ENCODE measurements at places on chromosomes 5 and 9.

GRCh38 chr9:90169490-90169889 lies 473.1 kb downstream of the DIRAS2 start:
- no peak for DNase-seq

DNA sequence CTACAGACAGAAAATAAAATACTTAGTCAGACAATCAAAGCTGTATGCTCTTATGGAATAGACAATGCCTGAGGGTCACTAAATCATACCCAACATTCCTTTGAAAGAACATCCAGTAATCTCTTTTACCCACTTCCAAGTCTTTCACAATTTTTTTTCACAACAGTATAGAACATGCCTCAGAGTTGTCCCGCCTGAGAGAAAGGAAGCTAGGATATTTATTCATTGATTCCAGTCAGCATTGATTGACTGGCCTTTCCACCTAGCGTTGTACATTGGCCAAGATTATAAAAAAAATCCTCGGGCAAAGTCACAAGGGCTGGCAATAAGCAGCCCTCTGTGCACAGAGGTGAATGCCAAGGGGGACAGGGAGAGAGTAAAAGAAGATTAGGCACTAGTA lies 318.1 kb upstream of the PIK3R1 start:
- DNase-seq: no peak

- DNase-seq: no peak
Observed at GRCh38 chr9:10674586-10674985, 61.8 kb upstream of the PTPRD start.

DNA sequence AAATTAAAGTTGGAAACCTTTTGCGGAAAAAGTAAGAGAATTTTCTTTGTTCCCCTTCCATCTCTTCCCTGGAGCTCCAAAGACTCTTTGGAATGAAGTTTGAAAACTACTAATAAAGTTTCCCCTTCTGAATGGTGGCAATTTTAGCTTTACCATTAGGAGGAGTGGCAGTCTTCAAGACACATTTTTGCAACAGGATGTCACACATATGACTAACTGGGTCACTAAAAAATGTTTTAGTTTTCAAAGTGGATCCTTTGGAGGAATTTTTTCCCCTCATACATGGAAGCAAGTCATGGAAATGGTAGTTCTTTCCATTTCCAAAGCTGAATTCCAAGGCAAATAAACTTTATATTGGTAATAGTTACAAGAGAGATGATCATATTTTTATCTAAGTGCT lies 15.6 kb downstream of the FBXO4 start:
- DNase-seq: no peak

DNA sequence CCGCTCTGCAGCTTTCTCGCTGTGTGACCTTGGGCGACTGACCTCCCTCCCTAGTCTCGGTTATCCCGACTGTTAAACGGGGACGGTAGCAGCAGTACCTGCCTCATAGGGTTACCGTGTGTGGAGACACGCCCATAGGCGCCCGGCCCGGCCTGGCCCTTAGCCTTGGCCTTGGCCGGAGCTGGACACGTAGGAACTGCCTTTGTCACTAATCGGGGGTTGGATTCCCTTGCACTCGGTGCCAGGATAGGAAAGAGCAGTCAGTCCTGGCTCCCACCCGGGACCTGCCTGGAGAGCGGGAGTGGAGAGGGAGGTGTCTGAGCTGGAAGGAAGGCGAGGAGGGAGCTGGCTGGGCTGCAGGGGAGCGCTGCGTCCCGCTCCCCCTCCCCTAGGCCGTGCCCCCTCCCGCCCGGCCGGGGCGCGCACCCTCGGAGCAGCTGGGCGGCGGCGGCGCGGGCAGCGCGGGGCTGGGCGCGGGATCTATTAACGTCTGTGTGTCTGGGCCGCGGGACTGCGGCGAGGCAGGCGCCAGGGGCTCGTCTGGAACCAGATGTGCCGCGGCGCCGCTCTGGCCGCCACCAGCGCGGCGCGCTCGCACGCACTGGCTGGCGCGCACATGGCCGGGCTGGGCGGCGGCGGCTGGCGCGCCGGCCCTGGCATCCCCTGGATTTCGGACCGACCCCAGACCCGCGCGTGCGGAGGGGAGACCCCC lies 31.7 kb downstream of the PRRX2 start:
- peak; percentile 17 for DNase-seq

DNA sequence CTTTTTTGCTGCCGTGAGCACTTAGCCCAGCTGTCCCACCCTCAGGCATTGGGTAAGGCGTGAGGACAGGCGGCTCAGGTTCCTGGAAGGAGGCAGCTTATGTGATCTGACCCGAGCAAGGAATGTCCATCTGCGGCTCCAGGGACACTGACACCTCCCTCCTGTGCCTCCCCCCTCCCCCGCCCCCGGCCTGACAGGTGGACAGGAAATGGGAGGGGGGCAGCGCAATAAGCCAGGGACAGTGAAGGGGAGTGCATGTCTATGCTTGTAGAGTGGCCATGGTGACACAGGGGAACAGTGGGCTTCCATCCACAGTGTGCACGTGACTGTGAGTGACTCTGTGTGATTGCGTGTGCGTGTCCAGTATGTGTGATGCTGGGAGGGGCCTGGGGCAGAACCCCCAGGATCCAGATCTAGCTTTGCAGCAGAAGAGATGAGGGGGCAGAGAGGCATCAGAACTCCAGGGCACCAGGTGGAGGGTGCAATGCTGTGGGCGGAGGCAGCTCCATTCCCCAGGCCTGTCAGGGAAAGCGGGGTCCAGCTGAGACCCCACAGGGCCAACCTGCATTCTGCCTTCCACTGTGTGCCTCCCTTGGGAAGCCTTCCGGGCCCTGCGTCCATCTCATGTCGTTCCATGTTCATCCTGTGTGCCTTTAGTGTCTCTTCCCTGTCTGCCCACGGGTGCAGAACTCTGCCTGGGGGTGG lies 30.5 kb downstream of the CNTFR start:
- DNase-seq: no peak

GRCh38 chr5:37776826-37777225 lies 63.0 kb downstream of the GDNF start:
- no peak for DNase-seq

- no peak for DNase-seq
Observed at GRCh38 chr5:42840269-42840668, 28.6 kb upstream of the SELENOP start.

DNA sequence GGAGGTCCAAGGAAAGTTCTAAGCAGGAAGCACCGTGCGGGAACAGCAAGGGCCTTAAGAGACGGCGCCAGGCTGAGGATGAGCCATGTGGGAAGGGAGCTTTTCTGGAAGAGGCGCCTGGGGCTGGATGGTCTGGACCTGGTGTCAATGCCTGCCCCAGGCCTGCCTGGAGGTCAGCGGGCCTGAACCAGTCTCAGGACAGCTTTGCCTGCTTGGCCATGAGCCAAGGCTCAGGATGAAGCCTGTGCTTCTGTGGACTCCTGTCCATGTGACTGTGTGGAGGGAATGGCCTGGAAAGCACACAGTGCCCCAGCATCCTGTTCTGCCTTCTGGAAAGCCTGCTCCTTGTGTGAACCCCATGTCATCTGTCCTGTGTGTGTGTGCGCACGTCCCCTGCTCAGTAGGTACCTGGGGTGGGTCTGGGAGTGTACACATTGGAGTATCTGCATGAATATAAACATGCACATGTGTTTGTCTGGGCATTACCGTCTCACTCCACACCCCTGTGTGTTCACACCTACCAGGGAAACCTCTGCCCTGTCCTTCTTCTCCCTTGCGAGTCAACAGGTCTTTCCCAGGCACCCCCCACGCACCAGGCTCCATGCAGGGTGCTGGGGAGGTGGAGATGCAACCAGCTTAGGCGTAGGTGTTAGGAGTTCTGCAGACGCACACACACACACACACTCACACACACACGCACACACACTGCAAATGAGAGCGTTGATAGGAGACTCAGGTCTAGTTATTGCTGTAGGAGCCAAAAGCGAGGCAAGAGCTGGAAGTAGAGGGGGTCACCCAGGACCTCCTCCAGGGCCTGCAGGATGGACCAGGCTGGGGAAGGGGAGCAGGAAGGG lies 24.8 kb downstream of the DAB2IP start:
- no peak for DNase-seq

GRCh38 chr5:176541338-176542134 lies 4.3 kb upstream of the RNF44 start:
- peak; percentile 68 for DNase-seq

GRCh38 chr5:151018846-151019245 lies 1.5 kb upstream of the GPX3 start:
- no peak for DNase-seq

DNA sequence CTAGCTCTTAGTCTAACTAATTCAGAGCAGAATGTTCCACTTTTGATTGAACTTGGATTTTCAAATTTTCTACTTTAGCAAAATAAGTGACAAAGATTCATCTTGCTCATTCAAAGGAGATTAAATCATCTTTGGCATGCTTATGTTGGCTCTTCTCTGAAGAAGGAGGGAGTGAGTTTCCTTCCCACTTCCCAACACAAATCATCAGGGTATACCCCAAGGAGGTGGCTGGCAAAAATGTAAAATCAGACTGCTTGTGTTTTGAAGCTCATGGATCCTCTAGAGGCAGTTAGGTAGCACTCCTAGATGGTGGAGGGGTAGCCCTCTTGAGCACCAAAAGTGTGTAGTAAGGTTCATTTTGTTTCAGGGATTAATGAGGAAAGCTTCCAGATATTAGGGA lies 343.1 kb downstream of the OSTF1 start:
- DNase-seq: no peak

DNA sequence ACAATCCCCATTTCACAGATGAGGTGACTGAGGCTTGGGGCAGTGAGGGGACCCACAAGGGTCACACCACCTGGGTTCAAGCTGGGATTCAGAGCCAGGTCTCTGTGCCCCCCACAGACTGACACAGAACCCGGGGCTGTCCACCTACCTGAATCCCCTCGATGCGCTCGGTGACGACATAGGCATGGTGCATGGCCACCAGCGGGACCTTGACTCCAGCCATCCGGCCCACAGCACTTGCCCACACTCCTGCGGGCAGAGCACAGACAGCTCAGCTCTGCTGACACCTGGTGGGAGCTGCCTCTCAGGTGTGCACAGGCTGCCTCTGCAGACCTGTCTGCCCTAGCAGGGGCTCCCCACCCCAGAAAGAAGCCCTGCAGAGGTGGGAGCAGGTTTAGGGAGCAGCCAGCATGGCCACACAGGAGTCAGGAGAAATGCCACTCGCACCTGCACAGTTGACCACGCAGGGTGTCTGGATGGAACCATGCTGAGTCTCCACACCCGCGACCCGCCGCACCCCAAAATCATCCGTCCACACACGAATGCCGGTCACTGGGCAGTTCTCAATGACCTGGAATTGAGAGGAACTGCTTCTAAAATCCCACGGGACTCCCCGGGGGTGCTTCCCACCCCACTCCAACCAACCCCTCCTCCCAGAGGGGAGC lies 8.4 kb downstream of the SARDH start:
- no peak for DNase-seq

GRCh38 chr5:65113771-65114170 lies 345.0 kb downstream of the CWC27 start:
- no peak for DNase-seq

GRCh38 chr9:8011974-8012373 lies 212.4 kb upstream of the DMAC1 start:
- no peak for DNase-seq

GRCh38 chr9:81825846-81826516 lies 102.2 kb upstream of the SPATA31D4 start:
- DNase-seq: no peak

DNA sequence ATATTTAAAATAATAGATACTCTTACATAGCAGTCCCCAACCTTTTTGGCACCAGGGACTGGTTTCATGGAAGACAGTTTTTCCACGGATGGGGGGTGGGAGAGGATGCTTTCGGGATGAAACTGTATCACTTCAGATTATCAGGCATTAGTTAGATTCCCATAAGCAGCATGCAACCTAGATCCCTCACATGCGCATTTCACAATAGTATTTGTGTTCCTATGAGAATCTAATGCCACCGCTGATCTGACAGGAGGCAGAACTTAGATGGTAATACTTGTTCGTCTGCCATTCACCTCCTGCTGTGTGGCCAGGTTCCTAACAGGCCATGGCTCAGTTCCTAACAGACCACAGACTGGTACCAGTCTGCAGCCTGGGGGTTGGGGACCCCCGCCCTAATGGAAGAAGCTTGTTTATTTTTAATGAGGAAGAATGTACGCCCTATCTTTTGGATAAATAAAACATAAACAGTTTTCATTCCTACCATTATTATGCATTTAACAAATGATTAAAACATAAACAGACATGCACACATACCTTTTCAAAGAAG lies 187.7 kb downstream of the ZSWIM6 start:
- no peak for DNase-seq

DNA sequence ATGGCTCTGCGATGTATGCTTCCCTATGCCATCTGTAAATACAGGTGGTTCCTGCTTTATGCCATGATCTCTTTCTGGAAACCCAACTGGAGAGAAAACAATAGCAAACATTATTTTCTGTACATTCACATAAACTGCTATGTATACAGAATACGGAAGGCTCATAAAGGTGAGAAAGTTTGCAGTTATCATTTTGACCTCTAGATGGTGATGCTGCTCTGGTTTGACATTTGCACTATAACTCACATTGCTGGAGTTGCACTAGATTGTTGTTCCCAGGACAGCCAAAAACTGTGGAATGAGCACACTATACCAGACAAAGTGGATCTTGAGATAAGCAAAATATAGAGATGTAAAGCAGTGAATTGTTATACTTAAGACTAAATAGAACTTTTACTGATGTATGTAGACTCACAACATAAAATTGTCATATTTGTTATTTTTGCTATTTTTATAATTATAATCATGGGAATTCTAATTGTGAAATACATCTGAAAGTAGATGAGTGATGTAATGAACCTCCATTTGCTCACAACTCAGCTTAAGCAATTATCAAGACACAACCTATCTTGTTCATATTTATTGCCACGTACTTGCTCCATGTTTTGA lies 246.5 kb downstream of the PTPRD start:
- DNase-seq: no peak

GRCh38 chr5:142743592-142744441 lies 26.4 kb upstream of the ARHGAP26 start:
- no peak for DNase-seq

DNA sequence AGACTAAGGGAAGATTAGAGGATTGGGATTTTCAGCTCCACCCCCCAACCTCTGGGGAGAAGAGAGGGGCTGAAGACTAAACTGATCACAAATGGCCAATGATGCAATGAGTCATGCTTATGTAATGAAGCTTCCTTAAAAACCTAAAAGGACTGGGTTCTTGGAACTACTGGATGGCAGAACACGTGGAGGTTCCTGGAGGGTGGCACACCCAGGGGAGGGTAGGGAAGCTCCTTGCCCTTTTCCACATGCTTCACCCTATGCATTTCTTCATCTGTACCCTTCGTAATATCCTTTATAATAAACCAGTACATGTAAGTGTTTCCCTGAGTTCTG lies 48.6 kb downstream of the ARHGEF28 start:
- DNase-seq: no peak

- no peak for DNase-seq
Observed at GRCh38 chr5:78801413-78801812, 152.8 kb upstream of the LHFPL2 start.

DNA sequence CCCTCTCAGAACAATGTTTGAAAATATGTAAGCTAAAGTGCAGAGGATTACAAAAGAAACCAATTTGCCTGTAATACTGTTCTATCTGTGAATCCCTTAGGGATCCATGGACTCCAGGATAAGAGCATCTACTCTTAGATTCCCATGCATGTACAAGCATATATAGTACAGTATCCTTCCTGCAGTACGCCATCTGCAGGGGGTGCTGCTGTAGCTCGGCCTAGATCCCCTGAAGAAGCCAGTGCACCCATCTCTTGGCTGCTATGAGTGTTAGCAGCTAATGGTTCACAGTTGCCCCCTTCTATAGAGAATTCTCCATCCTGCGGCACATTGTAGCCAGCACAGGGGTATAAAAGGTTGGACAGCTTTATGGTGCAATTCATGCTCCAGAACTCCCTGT lies 61.8 kb upstream of the SLC30A5 start:
- no peak for DNase-seq
